HFFc6 (cell line): ENCODE measurements at places on chromosomes 3 and 15.

DNA sequence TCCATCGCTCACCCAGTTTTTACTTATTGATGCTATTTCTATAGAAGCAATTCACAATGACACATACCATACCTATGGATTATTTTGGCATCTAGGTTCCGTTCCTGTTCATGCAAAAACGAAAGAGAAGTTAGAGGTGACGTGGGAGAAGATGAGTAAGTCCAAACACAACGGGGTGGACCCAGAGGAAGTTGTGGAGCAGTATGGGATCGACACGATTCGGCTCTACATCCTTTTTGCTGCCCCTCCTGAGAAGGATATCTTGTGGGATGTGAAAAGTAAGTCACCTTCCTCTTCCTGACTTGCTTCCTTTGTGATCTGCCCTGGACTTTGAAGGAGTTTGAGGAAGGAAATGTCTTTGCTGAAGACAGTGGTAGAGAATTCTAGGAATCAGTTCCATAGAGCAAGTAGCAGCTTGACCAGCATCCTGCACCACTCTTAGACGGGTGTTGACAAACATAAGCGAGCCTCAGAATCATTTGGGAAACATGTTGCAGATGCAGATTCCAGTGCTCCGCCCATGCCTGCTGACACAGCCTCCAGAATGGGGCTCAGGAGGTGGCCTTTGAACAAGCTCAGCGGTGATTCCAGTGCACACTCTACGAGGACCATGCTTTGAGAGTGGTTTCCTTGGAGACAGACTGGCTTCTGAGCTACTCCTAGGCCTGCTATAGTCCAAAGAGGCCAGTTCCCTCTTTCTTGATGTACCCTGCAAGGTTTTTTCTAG, 78.4 kb upstream of the LIMD1 start:
- DNase-seq: no peak

DNA sequence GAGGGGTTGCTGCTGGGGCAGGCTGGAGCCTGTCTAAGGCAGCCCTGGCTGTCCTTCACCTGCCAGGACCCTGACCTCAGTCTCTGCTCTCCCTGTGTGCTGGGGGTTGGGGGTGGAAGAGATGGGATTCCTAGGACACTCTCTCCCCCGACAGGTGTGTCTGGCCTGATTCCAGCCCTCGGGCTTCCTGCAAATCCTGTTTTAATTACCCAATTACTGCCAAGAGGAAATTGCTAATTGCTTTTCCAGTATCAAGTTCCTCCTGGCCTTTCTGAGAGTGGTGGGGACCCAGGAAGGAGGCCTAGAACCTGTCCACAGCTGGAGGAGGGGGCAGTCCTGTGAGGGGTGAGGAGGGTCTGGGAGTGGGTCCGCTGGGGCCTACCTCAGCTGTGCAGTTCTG, 15.8 kb downstream of the PLXNA1 start:
- DNase-seq: no peak

GRCh38 chr3:53347261-53348064, at the start of gene DCP1A:
DCP1A (minus strand) TSS chr3:53347543; CDS start chr3:53347517, 26 bp downstream.
- peak; percentile 93 for DNase-seq

DNA sequence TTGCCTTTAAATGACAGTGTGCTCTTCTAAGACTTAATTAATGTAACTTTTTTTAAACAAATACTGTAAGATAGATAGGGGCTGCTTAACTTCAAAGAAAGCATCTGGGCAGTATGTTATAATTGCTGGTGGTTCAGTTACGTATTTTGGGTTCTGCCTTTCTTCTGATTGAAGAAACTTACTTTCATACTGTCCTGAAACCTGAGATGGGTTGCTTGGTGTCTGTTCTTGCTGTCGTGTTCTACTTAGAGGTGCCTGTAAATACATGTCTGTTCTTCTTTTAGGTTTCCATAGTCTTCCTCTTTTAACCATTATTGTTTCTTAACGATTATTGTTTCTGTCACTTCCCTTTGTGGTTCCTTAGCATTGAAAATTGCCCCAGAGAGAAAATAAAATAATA, 297.7 kb upstream of the CHRM5 start:
- DNase-seq: no peak

GRCh38 chr3:197527569-197527968, 28.2 kb downstream of the BDH1 start:
- DNase-seq: no peak
